Activated naive CD4-positive, alpha-beta T cell treated with Interleukin-2 at 50 U/mL for 16 hours (primary cell): ENCODE measurements at places on chromosomes 16 and 17.

DNA sequence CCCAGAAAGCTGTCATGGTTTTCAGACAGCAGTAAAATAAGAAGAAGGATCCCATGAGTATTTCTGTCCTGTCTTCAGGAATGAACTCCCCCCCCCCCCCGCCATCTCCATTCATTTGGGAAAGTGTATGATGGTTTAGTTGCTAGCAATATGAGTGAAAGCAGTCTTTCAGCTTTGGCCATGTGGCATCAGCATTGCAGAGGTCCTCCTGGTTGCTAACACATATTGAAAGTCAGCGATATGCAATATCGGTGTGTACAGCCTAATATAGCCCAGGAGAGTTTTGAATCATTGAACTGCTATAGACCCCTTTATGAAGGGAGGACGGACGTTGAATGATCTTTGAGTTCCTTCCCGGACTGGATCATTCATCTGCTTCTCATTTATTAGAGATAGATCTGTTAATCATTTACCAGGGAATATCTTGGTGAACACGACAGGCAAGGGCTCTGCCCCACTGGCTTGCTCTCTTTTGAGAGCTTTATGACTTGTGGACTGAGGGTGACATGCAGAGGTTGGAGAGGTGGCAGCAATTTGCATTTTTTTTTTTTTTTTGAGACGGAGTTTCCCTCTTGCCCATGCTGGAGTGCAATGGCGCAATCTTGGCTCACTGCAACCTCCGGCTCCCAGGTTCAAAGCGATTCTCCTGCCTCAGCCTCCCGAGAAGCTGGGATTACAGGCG lies 25.2 kb downstream of the DEF8 start:
- no peak for DNase-seq

DNA sequence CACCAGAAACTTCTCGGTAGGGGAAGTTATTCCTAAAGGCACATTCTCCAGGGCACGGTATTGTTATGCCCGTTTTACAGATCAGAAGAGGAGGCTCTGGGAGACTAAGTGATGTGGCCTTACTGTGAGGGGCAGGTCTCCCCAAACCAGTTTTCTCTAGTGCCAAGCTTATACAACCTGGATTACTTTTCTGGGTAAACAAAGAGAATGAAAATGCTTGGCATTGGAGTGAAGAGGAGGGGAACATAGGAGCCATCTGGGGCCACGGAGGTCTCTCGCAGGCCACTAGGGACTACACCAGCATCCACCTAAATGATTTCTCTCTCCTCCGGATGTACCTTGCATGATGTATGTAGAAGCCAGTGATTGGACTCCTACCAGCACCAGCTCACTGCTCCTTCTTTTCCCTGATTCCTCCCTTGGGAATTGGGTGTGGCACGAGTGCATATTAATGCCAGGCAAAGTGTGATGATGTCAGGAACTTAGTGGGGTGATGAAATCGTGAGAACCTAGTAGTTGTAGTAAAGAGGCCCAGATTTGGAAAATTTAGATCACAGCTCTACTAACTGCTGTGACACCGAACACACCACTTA lies 674 bp downstream of the TOM1L1 start:
- no peak for DNase-seq

DNA sequence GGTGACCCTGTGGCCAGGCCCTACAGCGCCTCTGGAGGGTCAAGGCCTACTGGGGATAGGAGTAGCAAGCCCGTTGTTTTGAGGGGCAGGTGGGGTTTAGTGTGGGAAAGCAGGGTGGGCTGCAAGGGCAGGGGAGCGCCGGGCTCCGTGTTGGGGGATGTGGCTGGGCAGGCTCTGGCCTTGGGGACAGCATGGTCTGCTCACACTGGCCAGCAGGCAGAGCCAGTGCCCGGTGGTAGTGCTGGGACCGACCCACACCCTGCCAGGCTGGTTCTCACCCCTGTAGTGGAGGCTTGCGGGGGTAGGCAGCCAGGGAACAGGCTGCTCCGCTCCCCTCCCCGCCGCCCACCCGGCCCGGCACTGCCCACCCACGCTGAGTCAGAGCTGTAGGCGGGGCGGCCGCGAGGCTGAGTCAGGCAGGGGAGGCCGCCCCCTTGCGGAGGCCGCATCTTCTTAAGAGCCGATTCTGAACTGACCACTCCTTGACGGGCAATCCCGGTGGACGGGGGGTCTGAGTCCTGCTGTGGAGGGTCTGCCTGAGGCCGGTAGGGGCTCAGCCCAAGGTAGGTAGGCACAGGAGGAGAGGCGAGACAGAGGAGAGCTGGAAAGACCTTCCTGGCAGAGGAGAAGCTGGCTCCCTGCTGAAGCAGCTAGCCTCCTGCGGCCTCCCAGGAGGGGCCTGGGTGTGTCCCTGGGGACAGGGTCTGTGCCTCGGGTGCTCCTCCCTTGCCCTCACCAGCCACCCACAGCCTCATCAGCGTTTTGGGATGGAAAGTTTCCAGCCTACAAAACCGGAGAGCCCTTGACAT lies 62.4 kb downstream of the BAIAP2 start:
- peak; percentile 73 for DNase-seq

- no peak for DNase-seq
These were observed 126.8 kb downstream of the ZFHX3 start for GRCh38 chr16:72921106-72921505.

DNA sequence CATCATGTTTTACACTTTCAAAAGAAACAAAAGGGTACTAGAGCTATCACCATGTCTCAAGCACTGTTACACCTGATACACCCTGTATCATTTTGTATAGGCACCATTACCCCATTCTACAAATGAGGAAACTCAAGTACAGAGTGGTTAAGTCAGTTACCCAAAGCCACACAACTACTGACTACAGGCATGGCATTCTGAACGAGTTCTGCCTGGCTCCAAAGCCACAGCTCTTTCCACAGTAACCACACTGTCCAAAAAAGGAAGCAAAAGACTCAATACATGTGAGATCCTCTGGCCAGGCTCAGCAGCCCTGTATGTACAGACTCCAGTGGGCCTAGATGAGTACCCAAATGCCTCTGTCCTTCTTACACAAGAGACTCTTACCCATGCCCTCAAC lies 4.7 kb downstream of the DYNC1LI2 start:
- DNase-seq = no peak
